Adipose tissue (tissue), 3 donors: ENCODE measurements at places on chromosomes 7 and 10. TPM values are rescaled to one million over a fixed set of nuclear protein-coding genes. Genes with fewer than 3 reads are reported as not detected.

OPALIN gene
- not detected for polyA plus RNA-seq

FGFR2 gene
- 1.1 TPM for polyA plus RNA-seq

FAM171A1 gene
- polyA plus RNA-seq = 14.7 TPM

TUBAL3 gene
- polyA plus RNA-seq = 0.07 TPM

SLC13A4 gene
- 0.06 TPM for polyA plus RNA-seq
